NCI-H82 (cell line): ENCODE measurements at places on chromosomes 13 and 19.

DNA sequence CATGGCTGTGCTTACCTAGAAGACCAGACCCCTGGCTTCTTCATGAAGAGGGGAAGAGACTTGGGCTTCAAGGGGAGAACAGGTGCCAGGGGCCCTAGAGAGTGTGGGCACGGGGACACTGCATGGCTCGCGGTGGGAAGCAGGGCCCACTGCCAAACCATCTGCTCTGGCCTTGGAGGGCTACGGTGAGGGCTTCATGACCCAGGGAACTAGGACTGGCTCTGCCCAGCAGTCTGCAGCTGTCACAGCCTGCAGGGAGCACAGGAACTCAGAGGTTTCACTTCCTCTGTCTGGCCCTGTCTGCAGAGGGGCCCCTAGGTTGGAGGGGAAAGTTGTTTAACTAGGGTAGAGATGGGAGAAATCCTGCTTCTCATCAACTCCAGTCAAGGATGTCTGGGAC is 4.3 kb downstream of the ERCC1 start:
- no peak for DNase-seq

DNA sequence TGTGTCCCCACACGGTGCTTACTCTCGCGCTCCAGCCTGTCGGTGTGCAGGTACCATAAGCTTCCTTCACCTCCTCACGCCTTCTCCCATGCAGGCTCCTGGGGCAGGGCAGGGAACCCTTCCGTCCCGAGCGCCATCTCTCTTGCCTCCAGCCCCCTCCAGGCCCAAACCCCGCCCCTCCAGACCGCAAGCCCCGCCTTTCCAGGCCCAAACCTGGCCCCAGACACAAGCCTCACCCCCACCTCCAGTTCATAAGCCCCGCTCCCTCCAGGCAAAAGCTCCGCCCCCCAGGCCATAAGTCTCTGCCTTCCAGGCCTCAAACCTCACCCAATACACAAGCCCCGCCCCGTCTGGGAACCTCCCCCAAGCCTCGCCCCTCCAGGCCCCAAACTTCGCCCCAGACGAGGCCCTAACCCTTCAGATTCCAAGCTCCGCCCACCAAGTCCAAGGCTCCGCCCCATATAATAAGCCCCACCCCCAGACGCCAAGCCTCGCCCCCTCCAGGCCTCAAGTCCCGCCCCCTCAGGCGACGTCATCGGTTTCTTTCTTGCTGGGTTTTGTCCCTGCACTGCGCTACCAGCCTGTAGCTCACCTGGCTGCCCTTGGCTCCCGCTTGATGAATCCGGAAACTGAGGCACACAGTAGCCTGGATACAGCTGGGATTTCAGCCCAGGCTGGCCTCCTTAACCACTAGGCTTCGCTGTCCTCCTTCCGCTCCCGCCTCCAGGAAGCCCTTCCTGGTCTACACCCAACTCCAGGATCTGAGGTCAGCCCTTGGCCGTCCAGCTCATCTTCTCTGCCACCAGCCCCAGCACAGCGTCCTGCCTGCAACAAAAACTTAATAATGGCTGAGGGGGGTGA is 16.1 kb downstream of the MKNK2 start:
- DNase-seq: peak; percentile 70

- peak; percentile 74 for DNase-seq
Measured at GRCh38 chr13:81929988-81930387, 1589.1 kb upstream of the SPRY2 start.

DNA sequence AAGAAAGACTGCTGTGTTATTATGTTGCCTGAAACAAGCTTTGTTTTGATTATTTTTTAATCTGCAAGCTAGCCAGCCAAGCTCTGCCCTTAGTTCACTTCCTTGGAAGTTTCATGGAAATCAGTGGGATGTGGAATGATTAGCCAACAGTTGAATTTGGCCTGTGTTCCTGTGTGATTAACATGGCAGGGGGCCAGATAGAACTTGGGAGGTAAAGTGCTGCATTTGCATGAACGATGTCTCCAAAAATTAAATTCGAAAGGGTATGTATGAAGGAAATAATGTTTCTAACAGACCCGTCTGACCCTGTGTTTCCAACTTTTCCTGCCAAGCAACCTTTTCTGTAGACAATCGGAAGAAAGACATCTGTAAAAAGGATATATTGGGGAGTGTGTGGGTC is 32.2 kb downstream of the UFM1 start:
- DNase-seq: no peak

DNA sequence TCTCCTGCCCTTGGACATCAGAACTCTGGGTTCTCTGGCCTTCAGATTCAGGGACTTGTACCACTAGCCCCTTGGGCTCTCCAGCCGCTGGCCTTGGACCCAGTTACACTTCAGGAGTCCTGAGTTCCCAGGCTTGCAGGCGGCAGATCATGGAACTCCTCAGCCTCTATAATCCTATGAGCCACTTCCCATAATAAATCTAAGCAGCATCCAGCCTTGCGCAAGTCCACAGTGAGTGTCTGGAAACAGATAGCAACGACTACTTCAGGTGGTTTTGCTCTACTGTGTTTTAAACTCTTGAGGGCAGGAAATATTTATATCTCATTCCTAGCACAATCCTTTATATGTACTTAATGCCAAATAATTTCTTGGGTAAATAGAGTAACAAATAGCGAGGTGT is 92.3 kb downstream of the COL4A1 start:
- DNase-seq: no peak

- DNase-seq: no peak
Measured at GRCh38 chr19:42053037-42053935, 16.7 kb downstream of the GRIK5 start.

- no peak for DNase-seq
Measured at GRCh38 chr13:68078469-68078868, 848.3 kb upstream of the PCDH9 start.
